ENCODE measurements at places on chromosomes 16 and 17.
A peak's percentile ranks its signal among the peaks of the same experiment; 100 is the strongest.

GRCh38 chr16:11256661-11257130 is 692 bp upstream of the SOCS1 start:
- DNase-seq, result peak; percentile 27

DNA sequence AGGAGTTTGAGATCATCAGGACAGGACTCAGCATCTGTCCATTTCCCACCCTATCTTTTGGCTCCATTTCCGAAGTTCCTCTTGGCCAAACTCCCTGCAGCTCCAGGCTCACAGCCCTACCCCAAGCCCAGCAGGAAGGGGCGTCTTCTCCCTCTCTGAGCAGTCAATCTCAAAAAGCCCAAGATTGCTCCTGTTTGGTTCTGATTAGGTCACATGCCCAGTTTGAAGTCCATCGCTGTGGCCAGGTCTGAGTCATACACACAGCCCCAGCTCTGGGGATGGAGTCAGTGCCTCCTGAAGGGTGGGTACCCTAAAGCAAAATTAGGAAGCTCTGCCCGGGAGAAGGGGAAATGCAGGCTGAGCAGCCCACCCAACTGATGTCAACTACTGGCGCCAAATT is 23.9 kb downstream of the SNX20 start:
- DNase-seq, result no peak

GRCh38 chr17:52147431-52147830 is 11.1 kb downstream of the CA10 start:
- DNase-seq, result no peak

GRCh38 chr16:27470567-27471431 is 68.8 kb downstream of the IL21R start:
- DNase-seq, result no peak

DNA sequence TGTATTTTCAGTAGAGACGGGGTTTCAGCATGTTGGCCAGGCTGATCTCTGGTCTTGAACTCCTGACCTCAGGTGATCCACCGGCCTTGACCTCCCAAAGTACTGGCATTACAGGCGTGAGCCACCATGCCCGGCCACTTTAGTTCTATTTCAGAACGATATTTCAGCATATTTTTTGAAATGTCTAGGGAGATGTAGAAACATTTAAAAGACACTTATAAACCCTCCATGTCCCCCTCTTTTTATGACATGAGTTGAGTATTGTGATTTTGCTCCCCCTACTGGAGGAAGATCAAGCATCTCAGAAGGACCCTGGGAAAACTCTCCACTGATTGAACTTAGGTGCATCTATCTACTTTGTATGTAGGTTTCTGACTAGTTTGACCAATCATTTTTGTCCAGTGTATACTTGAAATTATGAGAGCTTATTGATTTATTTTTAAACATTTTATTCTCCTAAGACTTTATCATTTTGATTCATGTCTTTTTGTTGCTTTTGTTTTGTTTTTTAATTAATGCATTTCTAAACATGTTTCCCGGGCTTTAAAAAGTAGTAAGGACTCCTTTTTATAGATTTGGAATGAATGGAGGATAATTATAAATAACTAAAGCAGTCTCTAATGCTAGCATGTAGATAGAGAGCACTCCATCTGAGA is 105.1 kb downstream of the CHD9 start:
- no peak for DNase-seq

GRCh38 chr16:53809088-53809932 is 105.4 kb downstream of the FTO start:
- DNase-seq, result no peak

DNA sequence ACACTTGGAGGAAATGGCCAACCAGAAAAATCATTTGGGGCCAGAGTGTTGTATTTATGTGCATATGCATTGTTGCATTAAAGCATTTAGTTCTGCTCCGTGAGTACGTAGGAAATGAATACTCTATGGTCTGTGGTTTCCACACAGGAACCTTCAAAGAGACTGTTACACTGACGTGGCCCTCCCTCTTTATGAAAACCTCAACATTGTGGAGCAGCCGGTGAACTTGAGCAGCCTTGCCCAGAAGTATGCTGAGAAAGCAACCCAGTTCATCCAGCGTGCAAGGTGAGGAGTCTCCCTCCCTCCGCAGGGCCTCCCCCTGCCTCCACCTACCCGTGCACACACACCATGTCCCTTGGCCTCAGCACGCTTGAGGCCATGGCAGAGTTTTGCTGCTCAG is 65.2 kb downstream of the ARSG start:
- DNase-seq, result peak; percentile 39

DNA sequence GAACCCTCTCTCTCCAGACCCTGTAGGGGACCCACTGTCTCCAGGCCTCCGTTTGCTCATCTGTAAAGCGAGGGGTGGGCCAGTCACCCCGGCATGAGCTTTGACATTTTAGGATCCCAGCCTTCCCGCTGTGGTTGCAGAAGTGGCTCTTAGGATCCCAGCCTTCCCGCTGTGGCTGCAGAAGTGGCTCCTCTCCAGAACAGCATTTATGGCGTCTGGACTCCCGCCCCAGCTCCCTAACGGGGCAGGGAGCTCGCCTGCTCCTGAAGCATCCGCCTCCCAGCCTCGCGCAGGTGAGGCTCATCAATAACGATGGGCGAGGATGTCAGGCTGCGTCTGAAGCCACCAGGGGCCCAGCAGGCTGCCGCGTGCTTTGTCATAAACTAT is 222.3 kb upstream of the TNRC6C start:
- no peak for DNase-seq

DNA sequence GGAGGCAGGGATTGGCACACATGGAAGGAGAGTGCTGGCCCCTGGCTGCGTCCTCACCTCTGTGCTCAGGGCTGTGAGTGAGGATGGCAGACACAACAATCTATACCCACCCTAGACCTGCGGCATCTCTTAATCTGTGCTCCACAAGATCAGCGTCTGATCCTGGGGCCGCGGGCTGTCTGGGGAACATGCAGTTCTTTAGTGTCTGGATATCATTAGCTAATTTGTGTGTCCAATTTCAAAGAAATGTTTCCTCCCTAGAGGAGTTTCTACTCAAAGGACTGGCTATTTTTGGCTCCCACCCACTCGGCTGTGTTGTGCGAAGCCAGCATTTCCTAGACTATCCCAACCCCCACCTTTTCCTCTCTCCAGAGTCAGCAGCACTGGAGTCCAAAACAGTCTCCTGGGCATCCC is 93.8 kb downstream of the GRIN2A start:
- no peak for DNase-seq

GRCh38 chr16:77683397-77684180 is 38.7 kb upstream of the NUDT7 start:
- DNase-seq, result no peak

GRCh38 chr17:74413491-74413890 is 18.4 kb upstream of the GPRC5C start:
- DNase-seq, result no peak

GRCh38 chr16:81894592-81894991 is 115.5 kb downstream of the PLCG2 start:
- DNase-seq, result no peak

DNA sequence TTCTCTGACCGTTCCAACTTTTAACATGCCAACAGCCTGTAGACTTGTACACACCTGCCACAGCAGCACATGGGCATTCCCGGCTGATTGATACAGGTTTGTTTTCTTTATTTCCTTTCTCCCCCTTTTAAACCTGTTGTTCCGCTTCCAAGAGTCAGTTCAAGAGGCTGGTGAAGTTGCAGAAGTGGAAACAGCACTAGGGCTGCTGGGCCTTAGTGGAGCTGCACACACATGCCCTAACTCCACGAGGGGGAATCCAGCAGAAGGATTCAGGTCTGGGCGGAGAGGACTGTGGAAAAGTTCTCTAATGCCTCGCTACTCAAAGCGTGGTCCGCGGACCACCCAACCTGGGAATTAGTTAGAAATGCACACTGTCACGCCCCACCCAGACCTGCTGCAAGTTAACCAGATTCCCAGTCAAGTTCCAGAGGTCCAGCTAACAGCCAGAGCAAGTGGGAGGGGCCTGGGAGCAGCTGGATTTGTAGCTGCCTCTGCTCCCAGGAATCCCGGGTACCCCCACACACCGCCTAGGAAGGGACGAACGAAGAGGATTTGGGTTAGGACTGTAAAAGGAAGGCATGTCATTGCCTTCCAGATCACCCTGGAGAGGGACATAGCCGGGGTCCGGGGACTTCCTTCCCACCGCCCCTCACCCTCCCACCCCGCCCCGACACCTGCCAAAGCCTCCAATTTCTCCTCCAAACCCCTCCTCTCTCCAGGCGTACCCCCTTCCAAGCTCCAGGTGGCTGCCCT is 542 bp downstream of the SLC39A11 start:
- no peak for DNase-seq

DNA sequence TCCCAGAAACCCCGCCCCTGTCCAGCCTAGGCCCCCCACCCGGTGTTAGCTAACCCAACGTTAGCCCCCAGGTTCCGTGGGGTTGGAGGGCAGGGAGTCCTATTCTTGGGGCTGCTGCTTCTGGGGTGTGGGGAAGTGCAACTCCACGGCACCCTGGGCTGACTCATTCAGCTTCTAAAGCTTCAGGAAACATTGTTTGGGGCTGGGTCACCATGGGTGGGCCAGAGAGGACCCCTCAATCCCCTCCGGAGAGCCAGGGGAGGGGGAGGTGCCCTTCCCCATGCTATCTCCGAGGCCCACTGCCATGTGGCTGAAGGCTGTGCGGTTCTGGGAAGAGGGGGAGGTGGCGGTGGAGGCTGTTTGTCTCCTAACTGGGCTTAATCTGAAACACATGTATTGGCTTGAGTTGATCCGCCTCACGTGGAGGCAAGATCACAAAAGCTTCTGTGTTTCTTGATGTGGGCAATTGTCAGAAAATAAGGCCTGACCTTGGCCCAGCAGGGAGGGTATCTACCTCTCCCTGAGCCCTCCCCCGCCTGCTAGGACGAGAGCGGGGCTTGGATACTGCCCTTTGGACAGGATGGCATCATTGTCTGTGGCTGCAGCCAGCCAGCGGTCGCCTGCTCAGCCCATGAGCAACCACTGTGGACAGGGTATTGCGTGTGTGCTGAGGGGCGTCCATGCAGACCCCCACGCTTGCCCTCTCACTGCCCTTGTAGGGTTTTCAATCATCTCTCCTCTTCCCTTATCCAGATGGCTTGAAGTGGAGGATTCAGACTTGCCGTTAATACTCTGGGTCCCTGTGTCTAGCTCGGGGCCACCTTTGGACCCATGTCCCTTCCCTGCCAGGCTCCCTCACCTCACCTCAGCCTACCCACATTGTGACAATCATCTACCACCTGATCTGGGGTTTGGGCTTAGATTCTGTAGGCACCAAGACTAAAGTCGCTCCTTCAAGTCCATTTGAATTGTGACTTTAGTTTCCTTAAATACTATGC is 1.3 kb downstream of the SERPINF1 start:
- no peak for DNase-seq

- DNase-seq, result peak; percentile 30
Measured at GRCh38 chr17:68346448-68346847, 55.2 kb downstream of the ARSG start.

DNA sequence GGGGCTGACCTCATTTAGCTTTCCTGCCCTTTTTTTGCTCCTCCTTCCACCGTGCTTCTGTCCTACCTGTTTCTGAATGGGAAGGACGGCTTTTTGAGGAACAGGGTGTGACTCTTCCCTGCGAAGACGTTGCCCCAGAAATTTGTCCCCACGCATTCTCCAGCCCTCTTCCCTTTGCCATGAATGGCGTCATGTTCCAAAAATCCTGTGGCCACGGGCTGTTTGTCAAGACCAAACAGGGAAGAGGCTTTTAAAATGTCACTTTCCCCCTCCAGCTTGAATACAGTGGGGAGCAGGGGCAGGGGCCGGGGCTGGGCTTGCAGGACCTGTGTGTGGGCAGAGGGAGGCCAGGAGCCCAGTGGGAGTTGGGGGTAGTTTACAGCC is 13.9 kb downstream of the MPRIP start:
- DNase-seq, result no peak

- DNase-seq, result no peak
Measured at GRCh38 chr17:13437966-13438779, 163.6 kb downstream of the HS3ST3A1 start.

GRCh38 chr17:39553341-39553945 is 54.3 kb downstream of the NEUROD2 start:
- no peak for DNase-seq

GRCh38 chr16:67364600-67365235 is 28.6 kb downstream of the TPPP3 start:
- no peak for DNase-seq

GRCh38 chr16:57159447-57159846 is 26.4 kb downstream of the PSME3IP1 start:
- no peak for DNase-seq

GRCh38 chr16:69365901-69366300 is 14.3 kb upstream of the TMED6 start:
- no peak for DNase-seq

DNA sequence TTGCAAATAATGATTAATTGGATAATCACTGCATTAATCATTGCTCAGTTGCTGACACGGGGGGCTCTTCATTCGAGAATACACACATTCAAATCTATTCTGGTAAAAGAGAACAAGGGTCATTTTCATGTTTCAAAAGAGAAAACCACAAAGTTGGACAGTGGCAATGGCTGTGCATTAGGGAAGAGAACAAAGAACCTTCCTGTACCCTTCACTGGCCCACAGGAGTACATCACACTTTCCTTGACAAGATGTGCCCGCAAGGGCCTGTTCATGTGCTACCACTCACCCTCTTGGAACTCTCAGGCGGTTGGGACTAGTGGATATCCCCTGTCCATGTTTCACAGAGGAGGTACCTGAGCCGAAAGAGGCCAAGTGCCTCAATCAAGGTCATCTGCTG is 223.2 kb downstream of the ZFHX3 start:
- DNase-seq, result no peak
